ENCODE measurements at places on chromosomes 11 and 22.

DNA sequence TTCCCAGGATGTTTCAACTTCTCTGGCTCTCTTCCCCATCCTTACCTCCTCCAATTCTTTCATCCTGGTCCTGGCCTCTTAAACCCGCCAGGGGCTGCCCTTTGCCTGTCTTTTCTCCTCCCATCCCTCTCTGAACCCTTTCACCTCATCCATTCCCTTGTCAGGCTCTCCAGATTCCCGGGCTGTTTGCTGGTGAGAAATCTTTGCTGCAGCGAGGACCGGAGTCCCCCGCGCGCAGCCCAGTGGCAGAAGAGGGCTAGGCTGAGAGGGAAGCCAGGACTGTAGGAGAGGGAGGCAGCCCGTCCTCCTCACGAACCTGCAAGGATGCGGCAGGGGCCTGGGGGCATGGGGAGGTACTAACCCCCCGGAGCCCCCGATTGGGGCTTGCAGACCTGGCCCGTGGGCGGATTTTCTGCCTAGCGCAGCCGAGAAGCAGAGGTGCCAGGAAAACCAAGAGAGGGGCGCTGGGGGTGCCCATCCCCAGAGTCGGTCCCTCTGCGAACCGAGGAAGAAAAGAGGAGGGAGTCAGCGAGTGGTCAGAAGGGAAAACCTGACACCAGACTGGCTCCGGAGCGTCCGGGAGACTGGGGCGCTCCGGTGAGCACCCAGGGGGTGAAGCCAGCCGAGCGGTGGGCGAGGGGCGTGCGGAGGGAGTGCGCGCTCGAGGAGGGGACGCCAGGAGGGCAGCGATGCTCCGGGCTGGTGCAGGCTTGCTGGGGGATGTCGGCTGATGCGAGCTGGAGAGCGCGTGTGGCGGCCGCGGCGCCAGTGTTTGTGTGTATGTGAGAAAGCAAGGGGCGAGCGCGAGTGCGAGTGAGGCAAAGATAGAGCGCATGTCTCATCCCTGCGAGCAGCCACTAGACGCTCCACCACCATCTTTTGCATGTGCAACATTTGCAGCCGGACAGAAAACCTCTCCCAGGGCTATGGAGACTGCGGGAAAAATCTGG is at the start of gene GRIA4:
Gene GRIA4 (plus strand): TSS at position 242 of the 950 bp plus-strand sequence. CDS start 925 bp downstream, outside the sequence.
- no peak for DNase-seq

DNA sequence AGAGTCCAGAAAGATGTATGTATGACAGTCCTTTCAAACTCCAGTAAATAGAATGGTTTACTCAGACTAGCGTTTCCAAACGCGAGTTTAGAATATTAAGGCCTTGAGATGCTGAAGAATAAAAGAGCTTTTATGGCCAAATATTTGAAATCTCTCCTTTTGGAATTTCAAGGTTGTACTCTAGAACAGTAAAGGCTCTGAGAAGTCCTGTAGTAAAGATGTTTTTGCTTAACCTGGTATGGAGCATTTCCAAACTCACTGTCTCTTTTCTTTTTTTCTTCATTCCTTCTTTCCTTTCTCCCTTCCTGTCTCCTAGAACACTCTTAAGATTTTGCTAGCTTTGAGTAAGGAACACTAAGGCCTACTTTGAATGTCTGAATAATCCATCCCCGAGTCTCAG is 91.4 kb upstream of the RAG2 start:
- DNase-seq, result no peak

DNA sequence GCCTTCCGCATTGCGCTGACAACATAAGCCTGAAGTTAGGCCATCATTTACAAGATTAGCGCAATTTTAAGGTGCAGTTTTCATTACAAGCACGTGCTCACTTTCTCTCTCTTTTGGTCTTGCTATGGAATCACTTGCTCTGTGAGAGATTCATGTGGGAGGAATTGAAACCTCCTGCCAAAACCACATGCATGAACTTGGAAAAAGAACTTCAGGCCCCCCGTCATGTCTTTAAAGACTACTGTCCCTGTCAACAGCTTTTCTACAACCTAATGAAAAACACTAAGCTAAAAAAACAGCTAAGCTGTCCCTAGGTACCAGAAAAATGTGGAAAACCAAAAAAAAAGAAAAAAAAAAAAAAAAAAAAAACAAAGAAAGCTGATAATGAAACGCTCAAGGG is 1707.6 kb upstream of the RAG2 start:
- DNase-seq, result no peak

DNA sequence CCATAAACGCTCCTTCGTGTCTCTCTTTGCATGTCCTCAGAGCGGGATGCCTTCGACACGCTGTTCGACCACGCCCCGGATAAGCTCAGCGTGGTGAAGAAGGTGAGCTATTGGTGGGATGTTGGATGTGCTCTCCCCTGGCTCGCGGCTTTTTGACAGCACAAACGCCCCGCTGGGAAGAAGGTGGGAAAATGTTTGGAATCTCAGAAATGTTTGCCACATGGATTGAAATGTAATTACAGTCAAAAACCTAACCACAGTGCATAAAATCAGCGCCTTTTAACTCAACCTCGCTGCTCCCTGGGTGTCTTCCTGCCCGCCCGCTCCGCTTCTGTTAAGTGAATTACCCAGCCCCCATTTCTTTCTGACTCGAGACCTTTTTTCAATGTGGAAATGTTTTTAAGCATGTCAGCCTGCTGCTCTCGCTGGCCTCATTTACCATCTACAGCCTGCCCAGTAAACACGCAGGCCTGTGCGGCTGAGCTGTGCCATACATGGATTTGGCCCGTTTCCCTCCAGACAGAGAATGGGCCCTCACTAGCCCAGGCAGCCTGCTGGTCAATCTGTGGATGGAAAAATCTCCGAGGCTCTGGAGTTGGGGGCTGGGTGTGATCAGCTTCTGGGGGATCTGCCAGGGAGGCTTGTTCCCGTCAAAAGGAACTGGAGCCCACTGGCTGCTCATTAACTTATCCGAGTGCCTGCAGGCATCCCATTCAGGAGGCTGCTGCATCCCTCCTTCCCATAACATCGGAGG is 32.7 kb upstream of the PARVG start:
- no peak for DNase-seq

DNA sequence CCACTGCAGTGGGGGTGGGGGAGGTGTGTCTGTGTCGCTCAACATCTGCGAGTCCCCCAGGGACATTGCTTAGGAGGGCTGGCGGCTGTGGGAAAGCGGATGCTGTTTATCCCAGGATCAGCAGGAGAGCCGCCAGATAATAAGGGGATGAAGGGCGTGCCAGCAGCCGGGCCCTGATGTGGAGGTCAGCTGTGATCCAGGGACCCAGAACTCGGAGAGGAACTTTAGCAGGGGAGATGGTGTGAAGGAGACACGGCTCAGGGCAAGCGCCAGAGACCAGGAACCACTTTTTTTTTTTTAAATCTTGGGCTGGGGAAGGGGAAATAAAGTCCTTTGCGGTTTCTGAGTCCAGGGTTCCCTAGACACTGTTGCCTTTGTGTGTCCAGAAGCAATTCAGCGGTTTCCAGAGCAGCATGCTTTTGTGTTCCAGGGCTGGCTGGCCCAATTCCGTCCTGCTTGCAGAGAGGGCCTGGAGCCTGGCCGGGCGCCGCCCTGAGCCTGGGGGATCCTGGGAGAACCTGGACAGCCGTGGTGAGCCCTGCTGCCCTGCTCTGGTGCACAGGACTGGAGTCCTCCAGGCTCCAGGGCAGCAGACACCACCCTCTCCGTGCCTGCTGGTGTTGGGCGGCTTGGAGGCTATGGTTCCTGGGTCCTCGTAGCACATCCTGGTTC is at the start of gene GRAMD4:
Gene GRAMD4 (plus strand): TSS at position 557 of the 672 bp plus-strand sequence. CDS start 6,414 bp downstream, outside the sequence.
- DNase-seq, result no peak

Measured in epithelial cell of prostate (primary cell).